T-helper 1 cell (primary cell): ENCODE measurements at places on chromosomes 6 and 20.
A peak's percentile ranks its signal among the peaks of the same experiment; 100 is the strongest.

GRCh38 chr20:60512443-60512842, 554.2 kb downstream of the CDH26 start:
- DNase-seq: no peak

- no peak for DNase-seq
Observed at GRCh38 chr20:46446851-46447250, 40.4 kb upstream of the ELMO2 start.

GRCh38 chr6:143845033-143845432, 1.9 kb downstream of the LTV1 start:
- no peak for DNase-seq

GRCh38 chr6:121453191-121453590, 17.7 kb downstream of the GJA1 start:
- DNase-seq: no peak

DNA sequence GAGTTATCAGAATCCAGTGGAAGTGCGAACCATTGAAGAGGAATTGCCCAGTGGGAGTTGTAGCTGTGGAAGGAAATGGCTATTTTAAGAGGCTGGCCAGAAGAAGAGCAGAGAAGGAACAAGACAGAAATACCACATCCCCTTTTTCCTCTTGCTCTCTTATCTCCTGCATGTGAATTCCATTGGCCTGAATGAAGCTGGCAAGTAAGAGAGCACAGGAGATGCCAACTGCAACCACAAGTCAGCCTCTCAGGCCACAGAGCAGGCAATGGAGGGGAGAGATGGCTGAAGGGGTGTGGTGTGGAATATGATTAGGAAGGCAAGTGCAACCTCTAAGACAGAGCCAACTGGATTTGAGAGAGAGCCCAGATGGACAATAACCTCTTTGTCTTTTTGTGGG, 362.7 kb upstream of the IMPG1 start:
- no peak for DNase-seq

DNA sequence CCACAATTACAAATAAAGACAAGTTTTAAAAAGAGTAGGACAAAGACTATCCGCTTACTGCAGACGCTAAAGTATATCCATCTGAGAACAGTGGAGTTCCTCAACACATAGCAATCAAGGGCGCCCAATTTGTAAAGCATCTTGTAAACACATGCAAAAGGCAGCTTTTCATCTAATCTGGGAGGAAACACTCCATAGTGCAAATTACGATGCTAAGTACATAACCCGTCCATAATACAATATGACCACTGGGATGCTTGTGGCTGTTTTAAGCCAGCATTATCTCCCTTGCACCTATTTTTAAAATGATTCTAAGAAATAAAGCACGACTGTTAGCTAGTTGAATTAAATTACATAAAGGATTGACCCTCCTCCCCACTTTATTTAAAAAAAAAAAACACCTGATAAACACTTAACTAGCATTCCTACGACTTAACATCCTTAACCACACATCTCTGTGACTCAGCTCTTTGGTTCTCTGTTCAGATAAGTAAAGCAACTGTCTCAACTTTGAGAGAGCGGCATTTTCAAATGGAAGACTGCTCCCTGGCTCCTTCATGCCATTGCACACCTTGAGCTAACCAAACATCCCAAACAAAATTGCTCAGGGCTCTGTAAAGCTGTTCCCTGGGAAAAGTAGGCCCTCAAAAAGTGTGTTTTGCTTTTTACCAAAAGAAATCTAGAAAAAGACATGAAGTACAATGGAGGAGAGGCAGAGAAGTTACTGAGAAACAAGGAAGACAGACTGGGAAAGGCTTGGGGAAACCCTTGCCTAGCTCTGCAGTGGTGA, 14.2 kb downstream of the SLC22A23 start:
- no peak for DNase-seq

- DNase-seq: no peak
Observed at GRCh38 chr6:51218181-51218580, 399.5 kb downstream of the TFAP2B start.

DNA sequence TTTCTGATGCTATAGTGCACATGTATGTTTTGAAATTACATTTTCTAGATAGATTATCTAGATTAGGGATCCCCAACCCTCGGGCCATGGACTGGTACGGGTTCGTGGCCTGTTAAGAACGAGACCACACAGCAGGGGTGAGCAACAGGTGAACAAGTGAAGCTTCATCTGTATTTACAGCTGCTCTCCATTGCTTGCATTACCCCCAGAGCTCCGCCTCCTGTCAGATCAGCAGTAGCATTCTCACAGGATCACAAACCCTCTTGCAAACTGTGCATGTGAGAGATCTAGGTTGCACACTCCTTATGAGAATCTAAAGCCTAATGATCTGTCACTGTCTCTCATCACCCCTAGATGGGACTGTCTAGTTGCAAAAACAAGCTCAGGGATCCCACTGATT, 10.4 kb downstream of the CEP57L1 start:
- no peak for DNase-seq

- no peak for DNase-seq
Observed at GRCh38 chr6:33271117-33271467, 584 bp downstream of the VPS52 start.

DNA sequence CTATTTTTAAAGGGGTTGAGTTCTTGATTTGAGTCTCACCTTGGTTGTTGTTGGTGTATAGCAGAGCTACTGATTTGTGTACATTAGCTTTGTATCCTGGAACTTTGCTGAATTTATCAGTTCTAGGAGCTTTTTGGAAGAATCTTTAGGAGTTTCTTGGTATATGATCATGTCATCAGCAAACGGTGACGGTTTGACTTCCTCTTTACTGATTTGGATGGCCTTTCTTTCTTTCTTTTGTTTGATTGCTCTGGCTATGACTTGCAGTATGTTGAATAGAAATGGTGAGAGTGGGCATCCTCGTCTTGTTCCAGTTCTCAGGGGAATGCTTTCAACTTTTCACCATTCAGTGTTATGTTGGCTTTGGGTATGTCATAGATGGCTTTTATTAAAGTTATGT, 64.0 kb downstream of the CDYL start:
- DNase-seq: no peak

- DNase-seq: no peak
Observed at GRCh38 chr6:117531809-117532725, 49.6 kb downstream of the DCBLD1 start.

DNA sequence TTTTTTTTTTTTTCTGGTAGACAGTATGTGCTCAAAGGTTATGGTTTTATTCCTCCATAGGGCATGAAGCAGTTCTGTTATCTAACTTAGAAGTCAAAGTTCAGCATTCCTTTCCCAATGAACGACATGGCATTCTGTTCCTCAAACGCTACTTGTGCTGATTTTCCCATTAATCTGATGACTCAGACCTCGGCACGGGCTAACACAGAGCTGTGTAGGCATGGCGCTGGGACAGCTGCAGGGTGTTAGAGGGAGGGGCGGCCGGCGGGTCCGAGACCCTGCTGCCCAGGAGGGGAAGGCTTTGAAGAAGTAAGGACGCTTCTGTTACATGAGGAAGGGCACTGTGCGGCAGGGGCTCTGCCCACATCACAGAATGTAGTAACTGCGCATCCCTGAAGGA, 93.6 kb upstream of the AGPAT4 start:
- DNase-seq: no peak

GRCh38 chr20:46945465-46945864, 50.8 kb downstream of the EYA2 start:
- DNase-seq: no peak

- DNase-seq: no peak
Observed at GRCh38 chr6:84278321-84278998, 51.0 kb upstream of the CEP162 start.

DNA sequence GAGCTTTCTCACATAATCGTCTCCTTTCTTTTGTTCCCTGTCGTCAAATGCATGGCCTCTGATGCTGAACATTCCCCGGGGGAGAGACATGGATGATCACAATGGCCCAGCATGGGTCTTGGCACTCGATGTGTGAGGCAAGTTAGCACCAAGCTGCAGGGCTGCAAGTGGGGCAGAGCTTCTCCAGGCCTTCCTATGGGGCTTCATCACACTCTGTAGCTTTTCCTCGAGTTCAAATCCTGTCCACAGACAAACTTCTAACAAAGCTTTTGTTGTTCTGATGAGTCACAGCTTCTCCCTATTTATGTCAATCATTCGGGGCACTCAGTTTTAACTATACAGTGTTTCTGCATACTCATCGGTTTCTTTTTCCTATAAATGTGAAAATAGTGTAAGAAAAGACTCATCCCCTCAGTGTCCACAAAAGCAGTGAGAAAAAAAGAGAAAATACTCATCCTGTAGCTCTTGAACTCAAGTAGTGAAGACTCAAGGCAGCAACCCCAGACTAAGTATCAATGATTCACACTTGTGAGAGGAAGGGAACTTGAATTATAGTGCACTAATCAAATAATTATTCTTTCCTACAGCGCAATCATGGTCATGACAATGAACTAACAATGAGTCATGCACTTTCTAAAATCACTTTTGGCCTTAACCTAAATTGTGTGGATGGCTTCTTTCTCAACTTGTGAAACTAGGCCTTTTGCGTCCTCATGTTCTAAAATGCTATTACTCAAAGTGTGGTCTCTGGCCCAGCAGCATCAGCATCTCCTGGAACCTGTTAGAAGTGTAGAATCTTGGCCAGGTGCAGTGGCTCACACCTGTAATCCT, 68.4 kb upstream of the NOX3 start:
- no peak for DNase-seq

GRCh38 chr20:63246490-63247288, 7.6 kb downstream of the NKAIN4 start:
- DNase-seq: no peak

- DNase-seq: no peak
Observed at GRCh38 chr6:34460796-34461507, 4.9 kb upstream of the PACSIN1 start.

- no peak for DNase-seq
Observed at GRCh38 chr20:11053310-11053709, 379.5 kb upstream of the JAG1 start.

DNA sequence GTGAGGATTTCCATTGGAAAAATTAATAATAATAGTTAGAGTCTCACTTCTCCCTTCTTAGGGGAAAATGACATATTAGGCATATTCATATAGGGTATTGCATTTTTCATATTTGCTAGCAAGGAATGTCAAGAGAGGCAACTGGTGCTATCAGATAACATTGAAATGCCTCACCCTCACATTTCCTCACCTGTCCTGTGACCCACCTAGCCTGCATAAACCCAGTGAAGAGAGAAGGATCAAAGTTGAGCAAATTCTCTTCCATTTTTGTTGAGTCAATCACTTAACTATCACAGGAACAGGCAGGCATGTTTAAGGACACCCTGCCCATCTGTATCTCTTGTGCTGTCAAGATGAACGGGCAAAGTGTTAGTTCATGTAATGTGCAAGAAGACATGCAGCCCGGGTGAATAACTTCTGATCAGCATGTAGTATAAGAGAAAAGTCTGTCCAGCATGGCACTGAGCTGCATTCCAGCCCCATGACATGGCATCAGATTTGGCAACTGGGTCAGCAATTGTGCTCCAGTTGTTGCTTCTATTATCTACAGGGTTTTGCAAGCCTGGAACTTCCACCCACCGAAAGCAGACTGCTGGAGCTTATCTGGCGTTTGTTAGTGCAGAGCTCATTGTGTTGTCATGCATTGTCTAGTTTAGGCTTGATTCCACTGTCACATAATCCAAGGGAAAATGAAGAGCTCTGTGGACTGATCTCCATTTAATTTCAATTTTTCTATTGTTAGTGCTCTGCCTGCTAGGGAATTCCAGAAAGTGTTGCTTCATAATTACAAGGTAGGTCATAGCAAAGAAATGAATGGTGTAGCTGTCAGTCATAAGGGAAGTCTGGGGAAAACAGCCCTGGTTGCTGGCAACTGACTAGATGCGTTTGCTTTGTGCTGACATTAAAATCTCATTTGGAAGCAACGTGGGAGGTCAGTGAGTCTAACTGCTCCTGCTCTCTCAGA, 138.4 kb upstream of the TNFAIP3 start:
- no peak for DNase-seq

- DNase-seq: no peak
Observed at GRCh38 chr20:51767867-51768758, at the start of gene ATP9A. Gene ATP9A, minus strand, starts transcription at chr20:51768390. Its CDS starts 21 bp downstream, at chr20:51768369.

- no peak for DNase-seq
Observed at GRCh38 chr20:20778676-20779075, 66.2 kb upstream of the RALGAPA2 start.

- no peak for DNase-seq
Observed at GRCh38 chr6:5547556-5547955, 286.2 kb downstream of the FARS2 start.

DNA sequence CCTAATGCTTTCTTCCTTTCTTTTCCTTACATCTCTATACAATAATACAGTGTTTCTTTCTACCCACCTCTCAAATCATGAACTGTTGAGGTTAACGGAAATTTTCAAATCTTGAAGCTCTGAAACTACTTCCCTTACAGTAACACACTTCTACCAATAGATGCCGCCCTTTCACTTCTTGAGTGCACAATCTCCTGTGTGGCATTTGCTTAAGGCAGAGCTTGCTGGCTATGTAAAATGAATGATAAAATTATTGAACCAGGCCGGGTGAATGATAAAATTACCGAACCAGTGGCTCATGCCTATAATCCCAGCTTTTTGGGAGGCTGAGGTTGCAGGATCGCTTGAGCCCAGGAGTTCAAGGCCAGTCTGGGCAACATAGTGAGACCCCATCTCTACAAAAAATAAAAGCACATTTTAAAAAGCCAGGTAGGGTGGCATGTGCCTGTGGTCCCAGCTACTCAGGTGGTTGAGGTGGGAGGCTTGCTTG, 56.8 kb downstream of the KCNS1 start:
- DNase-seq: peak; percentile 5

GRCh38 chr6:63140692-63141318, 70.5 kb upstream of the FKBP1C start:
- DNase-seq: no peak

DNA sequence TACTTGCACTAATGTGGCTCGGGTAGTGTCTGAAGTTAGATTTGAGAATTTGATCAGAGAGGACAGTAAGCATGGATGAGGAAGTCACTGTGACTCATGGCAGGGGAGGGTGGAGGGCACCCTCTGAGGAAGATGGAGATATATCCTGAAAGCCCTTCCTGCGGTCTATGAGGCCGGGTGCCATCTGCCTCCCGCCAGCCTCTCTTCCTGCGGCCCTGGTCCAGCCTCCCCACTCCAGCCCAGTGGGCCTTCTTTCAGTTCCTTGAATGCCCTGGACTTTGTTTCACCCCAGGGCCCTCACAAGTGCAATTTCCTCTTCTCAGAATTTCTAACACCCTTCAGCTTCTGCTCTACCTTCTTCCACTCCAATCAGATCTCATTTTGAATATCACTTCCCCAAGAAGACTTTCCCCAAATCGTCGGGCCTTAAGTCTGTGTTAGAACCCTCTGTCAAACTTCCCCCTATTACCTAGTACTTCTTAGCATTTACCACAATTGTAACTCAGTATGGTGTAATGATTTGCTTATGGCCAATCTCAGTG, 20.2 kb upstream of the TNFAIP3 start:
- no peak for DNase-seq

GRCh38 chr6:81708113-81708699, 44.3 kb downstream of the TENT5A start:
- no peak for DNase-seq

DNA sequence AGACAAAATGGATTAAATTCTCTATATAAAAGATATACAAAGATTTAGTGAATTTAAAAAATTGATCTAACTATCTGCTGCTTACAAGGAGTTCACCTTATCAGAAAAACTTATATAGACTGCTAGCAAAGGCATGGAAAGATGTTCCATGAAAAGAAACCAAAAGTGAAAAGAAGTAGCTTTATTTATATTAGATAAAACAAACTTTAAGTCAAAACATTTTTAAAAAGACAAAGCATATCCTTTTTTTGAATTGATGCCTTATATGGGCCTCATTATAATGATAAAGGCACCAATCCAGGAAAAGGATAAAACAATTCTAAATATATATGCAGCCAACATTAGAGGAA, 334.2 kb downstream of the MEI4 start:
- no peak for DNase-seq
